AG10803 (cell line): ENCODE measurements at places on chromosomes 4 and X.
A peak's percentile ranks its signal among the peaks of the same experiment; 100 is the strongest.

GRCh38 chr4:23613782-23614181, 276.1 kb downstream of the PPARGC1A start:
- no peak for DNase-seq

GRCh38 chrX:24025741-24026403, 1.1 kb downstream of the KLHL15 start:
- DNase-seq = peak; percentile 80

- no peak for DNase-seq
These were observed 179.0 kb downstream of the CEP135 start for GRCh38 chr4:56127716-56128115.

GRCh38 chr4:173202395-173202794, 33.8 kb downstream of the GALNT7 start:
- DNase-seq = no peak

GRCh38 chr4:141131723-141132071, 1.6 kb downstream of the RNF150 start:
- no peak for DNase-seq

DNA sequence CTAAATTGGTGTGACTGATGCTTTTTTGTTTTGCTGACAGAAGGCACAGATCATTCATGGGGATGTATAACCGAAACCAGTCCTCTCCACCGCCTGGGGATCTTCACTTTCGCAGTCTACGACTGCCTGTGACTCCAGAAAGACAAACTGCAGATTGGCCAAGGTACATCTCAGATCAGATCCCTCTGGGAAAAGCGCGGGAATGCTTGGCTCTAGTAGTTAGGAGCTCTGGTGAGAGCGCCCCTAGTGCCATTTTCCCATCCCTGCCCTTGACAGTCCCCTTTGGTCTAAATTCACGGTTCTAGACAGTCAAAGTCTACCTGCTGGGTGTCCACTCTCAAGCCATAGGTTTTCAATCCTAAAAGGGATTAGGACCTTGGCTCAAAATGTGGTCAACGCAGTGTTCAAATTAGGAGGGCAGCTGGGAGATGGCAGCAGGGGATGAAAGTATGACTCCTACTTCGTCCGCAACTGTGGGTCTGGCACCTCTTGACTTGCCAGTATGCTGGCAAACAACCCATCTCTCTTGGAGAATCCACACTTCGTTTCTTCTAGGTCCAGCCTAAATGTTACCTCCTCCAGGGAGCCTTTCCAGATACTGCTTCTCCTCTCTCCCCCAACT, 6.9 kb upstream of the HAND2 start:
- DNase-seq = no peak

GRCh38 chr4:149203256-149204001, 612.2 kb downstream of the IQCM start:
- peak; percentile 67 for DNase-seq

DNA sequence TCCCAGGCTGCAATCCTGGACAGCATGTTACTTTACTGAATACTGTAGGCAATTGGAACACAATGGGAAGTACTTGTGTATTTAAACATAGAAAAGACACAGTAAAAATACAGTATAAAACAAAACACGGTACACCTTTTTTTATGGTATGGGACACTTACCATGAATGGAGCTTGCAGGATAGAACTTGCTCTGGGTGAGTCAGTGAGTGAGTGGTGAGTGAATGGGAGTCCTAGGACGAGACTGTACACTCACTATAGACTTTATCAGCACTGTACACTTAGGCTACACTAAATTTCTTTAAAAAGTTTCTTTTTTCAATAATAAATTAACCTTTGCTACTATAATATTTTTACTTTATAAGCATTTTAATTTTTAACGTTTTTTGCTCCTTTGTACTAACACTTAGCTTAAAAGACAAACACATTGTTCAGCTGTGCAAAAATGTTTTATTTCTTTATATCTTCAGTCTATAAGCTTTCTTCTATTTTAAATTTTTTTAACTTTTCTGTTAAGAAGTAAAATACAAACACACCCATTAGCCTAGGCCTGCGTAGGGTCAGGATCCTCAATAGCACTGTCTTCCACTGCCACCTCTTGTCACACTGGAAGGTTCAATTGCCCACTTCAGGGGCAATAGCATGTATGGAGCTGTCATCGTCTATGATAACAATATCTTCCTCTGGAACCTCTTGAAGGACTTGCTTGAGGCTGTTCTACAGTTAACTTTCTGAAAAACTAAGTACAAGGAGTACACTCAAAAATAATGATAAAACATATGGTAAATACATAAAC, 293.5 kb upstream of the FSTL5 start:
- DNase-seq = no peak

DNA sequence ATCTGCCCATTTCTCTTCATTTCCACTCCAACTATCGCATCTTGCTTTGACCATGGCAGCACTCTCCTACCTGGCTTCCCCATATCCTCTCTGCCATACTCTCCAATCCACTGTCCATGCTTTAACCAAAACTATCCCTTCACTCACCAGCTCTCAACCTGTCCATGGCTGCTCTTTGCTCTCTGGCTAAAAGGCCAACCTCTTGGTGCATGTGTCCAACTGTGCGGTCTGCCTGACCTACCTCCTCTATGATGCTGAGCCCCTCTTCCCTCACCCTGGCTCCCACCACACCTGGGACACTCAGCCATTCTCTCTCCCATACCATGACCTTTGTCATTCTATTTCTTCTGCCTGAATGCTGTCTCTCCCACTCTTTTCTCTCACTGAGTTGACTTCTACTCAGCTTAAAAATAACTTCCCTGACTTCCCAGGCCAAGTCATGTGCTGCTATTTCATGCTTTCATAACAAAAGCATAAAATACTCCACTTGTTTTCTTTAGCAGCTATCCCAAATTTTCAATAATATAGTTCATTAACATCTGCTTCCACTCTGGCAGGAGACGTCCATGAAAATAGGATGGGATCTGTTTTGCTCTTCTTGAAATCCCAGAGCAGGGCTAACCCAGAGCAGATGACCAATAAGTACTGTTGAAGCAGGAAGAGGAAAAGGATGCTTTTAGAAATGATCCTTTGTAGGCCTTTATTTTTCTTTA, 29.8 kb upstream of the KLF3 start:
- DNase-seq = no peak

GRCh38 chr4:110296892-110297291, 98.5 kb upstream of the ELOVL6 start:
- no peak for DNase-seq

DNA sequence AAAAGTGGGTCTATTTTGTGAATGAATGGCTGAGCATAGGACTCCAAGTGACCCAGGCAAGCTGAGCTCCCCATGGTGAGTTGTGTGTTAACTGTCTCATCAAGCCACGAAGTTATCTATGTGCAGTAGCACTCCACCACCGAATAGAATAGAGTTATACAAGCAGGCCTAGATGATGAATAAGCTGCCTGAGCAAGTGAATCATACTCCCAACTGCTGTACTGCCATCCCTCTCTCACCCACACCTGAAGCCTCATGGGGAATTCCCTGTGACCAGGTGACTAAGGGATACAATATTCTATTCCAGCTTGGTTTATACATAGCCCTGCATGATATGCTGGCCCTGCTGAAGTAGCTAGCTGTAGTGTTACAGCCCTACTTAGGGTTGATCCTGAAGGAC, 38.7 kb downstream of the KDM5C start:
- peak; percentile 19 for DNase-seq

GRCh38 chr4:141462361-141462760, 174.0 kb upstream of the IL15 start:
- DNase-seq = peak; percentile 25

- no peak for DNase-seq
These were observed 46.5 kb downstream of the REPS2 start for GRCh38 chrX:16992951-16993350.

DNA sequence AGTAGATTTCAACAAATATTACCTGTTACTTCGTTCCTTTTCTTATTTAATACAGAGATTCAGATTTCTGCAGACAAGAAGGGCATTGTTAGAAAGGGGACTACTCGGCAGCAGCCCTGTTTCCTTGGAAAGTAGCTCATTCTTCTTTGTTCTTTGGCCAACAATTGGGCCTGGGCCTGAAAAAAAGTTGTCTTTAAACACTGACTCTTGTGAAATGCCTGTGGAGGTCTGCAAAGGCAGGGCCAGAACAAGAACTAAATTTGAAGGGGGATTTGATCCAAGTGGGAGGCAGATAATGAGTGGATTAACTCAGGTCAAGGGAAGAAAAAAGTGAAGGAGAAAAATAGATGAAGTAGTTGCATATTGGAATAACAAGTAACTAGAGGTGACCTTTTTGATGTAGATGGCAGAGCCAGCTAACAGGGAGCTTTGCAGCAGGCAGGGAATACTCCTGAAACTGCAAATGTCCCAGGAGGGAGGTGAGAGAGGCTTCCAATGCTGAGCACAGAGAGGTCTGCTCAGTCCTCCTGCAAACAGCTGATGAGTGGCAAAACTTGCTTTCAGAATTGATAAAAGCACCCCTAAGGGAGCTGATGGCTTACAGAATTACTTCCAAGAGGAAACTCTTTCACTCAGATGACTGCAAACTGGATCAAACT, 393.2 kb upstream of the HS3ST1 start:
- no peak for DNase-seq

DNA sequence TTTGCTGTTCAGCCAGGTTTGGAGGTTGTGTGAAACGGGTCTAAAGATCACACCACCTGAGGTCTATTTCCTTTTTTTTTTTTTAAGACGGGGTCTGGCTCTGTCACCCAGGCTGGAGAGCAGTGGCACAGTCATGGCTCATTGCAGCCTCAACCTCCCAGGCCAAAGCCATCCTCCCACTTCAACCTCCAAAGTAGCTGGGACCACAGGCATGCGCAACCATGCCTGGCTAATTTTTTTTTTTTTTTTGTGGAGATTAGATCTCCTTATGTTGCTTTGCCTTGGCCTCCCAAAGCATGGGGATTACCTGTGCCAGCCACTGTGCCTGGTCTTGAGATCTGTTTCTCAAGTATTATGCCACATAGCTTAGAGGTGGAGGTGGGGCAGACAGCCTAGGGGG, 49.2 kb upstream of the ELOVL6 start:
- no peak for DNase-seq

- DNase-seq = no peak
These were observed 37.2 kb downstream of the LIMCH1 start for GRCh38 chr4:41575207-41575606.

DNA sequence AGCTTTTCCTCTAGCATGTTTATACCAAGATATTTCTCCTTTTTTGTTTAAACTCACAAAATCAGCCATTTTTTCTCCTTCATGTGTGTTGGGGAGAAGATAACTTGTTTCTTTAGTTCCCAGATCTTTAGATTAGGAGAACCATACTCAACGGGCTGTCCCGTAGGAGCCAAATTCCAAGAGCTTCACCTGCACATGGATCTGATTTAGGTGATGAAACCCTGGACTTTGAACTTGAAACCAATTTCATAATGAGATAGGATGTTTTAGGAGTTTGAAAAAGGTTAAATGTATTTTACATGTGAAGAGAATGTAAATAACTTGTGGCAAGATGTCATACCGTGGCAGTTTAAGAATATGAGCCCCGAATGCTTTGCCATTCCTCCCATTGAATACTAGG, 280.0 kb upstream of the PCDH18 start:
- DNase-seq = no peak

DNA sequence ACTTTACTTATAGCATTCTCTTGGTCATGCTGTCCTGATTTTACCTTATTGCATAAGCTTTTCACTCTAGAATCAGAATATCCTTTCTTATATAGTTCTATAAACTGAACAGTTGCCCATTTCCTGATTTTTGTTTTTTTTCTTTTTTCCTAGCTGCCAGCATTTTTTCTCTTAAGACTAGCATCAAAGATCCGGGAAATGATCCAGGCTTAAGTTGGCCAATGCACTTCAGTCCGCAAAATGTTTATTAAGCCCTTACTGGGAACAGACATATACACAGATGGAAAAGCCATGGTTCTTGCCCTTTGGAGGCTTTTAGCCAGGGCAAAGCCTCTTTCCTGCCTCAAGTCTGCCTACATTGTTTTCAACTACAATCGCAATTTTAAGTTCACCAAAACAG, 10.1 kb upstream of the BMP2K start:
- peak; percentile 90 for DNase-seq

DNA sequence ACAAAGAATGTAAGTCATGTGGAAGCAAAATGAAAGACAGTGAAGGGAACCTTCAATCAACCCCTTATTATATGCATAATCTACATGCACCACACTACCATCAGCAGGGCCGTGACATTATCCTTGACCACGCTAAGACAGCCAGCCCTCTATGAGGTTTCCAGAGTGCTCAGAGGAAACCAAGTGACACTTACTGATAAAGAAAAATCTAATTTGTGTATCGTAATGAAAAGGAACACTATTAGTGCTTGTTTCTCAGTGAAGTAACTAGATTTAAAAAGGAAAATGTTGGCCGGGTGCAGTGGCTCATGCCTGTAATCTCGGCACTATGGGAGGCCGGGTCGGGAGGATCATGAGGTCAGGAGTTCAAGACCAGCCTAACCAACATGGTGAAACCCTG, 56.4 kb downstream of the ABCG2 start:
- DNase-seq = no peak

DNA sequence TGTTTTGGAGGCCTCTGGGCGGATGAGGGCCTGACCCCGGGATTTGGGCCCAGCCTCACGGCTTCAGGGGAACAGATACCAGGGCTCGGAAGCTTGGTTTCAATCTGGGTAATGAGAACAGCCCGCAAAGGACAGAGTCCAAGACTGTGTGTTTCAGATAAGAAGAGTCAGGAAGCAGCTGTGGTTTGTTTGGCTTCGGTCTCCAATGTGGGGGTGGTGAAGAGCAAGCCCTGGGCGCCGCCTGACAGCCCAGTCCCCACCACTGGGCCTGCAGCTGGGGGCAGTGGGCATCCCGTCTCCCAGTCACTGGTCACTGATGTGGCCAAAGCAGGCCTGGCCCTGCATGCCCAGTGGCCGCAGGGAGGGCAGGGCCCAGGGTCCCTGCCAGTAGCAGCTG, 9.1 kb downstream of the WFS1 start:
- no peak for DNase-seq

GRCh38 chr4:107255596-107255995, 219.5 kb upstream of the DKK2 start:
- no peak for DNase-seq

- DNase-seq = no peak
These were observed 29.0 kb downstream of the MECP2 start for GRCh38 chrX:154068560-154068959.

GRCh38 chrX:121028419-121028818, 19.0 kb upstream of the GLUD2 start:
- DNase-seq = no peak

DNA sequence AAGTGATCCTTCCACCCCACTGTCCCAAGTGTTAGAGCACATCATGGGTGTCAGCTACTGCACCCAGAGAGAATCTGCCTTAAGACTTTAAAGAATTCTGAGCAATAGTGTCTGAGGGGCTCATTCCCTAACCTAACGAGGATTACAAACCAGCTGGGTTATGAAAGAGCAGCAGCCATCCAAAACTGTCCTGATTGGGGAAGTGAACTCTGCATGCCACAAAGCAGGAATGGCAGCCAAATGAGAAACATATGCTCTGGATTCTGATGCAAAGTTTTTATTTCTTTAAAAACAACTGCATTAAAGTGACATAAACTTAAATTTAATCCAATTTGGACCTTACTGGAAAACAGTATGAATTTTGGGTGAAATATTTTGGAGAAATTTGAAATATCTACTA, 103.2 kb downstream of the ANXA3 start:
- DNase-seq = peak; percentile 90

GRCh38 chrX:6448003-6448402, 86.9 kb downstream of the VCX3A start:
- DNase-seq = no peak

- DNase-seq = no peak
These were observed 115.8 kb downstream of the CORIN start for GRCh38 chr4:47721892-47722575.

- DNase-seq = no peak
These were observed 3.8 kb upstream of the CITED1 start for GRCh38 chrX:72309297-72310071.
